NCI-H774 (cell line): ENCODE measurements at places on chromosomes 6 and 20.

DNA sequence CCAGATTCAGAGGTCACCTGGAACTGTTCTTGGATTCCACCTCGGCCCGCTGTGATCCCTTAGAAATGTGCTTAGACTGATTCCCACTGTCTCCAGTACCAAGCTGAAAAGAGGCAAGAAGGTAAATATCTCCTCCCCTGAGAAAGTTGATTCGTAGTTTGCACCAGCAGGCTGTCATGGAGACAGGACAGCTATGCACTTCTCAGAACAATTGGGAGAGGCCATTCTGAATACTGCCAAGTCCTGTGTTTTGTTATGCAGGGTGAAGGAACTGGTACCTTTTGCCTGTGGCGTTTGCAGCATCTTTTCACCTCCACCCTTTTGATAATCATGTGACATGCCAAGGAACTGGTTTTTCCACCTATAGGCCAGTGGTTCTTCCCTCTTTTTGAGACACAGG is 58.2 kb upstream of the RNGTT start:
- DNase-seq: no peak

DNA sequence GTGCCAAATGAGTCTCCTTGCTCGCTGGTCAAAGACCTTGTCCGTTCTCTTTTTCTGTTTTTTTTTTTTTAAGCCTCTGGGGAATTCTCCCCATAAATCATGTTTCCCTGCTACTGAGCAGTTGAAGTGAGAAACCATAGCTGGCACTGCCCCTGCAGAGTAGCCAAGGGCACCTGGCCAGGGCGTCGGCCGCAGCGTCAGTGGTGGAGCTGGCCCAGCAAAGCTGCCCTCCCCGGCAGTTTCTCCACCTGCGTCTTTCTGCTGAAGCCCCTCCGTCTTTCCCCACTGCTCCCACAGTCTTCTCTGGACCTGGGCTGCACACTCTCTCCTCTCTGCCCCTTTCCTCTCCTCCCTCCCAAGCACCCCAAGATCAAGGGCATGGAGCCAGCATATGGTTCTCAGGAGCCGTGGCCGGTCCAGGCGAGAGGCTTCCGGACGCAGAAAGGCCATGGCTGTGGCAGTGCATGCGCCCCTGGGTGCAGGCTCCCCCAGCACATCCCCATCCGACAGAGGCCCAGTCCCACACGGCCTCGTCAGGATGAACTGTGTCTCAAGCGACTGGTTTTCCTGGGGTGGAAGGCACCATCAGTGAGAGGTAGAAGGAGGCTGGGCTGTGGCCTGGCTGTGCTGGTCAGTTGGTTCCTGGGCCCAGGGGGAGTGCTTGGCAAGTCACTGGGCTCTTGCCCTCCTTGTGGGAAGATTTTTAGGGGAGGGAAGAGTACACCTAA is 218.1 kb downstream of the ERMARD start:
- no peak for DNase-seq

DNA sequence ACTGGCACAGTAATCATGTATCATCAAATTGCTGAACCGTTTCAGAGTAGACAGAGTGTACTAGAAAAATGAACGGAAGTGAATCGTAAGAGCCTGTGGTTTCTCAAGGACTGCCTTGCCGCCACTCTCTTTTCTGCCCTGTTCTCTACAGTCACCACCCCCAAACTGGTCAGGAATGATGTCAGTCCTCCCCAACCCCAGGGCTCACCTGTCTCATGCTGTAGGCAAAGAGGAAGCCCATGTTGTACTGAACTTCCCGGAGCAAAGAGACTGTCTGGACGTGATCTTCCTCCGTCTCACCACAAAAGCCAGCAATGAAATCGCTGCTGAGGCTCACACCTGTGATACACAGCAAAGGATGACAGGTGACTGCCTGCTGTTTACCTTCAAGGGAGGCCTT is 31.0 kb downstream of the CDK5RAP1 start:
- no peak for DNase-seq

GRCh38 chr6:156167016-156167624 is 610.1 kb upstream of the ARID1B start:
- DNase-seq: no peak

GRCh38 chr6:155538708-155539390 is 83.2 kb upstream of the NOX3 start:
- DNase-seq: no peak

- DNase-seq: no peak
Observed at GRCh38 chr6:31345026-31345730, 11.8 kb downstream of the HLA-B start.
